T-helper 17 cell (primary cell): ENCODE measurements at places on chromosomes 7 and 10.
A peak's percentile ranks its signal among the peaks of the same experiment; 100 is the strongest.

- peaks cover 8% of the 10 kb centered on the region for H3K4me1 ChIP-seq
- H3K4me3 ChIP-seq: no peak overlapping the region
- H3K27me3 ChIP-seq: no peaks in the 10 kb centered on the region
- H3K27ac ChIP-seq: no peak overlapping the region
- DNase-seq: no peak
These were observed 31.8 kb upstream of the GARS1 start for GRCh38 chr7:30562909-30563308.

DNA sequence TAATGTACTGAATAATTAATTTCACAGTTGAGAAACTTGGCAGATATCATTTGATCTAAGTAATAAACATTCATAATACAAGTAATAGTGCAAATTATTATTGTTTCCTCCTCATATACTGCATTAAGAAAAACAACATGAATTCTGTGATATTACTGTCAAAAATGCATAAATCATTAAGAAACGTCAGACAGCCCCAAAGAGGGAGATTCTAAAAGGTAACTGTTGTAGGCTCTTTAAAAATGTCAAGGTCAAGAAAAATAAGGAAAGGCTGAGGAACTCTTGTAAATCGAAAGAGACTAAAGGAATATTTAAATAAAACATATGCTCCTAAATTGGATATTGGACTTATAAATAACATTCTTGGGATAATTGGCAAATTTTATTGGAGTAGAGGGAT lies 67.9 kb downstream of the CABCOCO1 start:
- no peak overlapping the region for H3K4me3 ChIP-seq
- H3K36me3 ChIP-seq: no peaks in the 10 kb centered on the region
- DNase-seq: no peak
- H3K4me1 ChIP-seq: no peaks in the 10 kb centered on the region
- no peak overlapping the region for H3K27ac ChIP-seq

DNA sequence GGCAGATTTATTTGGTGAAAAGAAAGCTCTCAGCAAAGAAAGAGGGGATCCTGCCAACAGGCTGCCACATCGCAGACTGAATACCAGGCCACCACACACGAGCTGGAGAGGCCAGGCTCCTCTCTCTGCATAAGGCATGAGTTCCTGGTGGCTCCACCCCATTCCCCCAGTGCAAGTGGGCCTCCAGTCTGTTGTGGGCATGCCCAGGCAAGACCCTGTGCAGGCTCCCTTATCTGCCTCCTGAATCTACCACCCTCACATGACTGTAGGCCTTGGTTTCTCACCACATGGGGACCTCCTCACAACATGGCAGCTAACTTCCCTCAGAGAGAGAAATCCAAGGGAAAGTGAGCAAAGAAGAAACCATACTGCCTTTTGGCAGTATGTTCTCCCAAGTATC lies 26.7 kb upstream of the CUL1 start:
- H3K4me3 ChIP-seq: no peak overlapping the region
- no peak overlapping the region for H3K27ac ChIP-seq
- no peak for DNase-seq
- no peaks in the 10 kb centered on the region for H3K4me1 ChIP-seq

DNA sequence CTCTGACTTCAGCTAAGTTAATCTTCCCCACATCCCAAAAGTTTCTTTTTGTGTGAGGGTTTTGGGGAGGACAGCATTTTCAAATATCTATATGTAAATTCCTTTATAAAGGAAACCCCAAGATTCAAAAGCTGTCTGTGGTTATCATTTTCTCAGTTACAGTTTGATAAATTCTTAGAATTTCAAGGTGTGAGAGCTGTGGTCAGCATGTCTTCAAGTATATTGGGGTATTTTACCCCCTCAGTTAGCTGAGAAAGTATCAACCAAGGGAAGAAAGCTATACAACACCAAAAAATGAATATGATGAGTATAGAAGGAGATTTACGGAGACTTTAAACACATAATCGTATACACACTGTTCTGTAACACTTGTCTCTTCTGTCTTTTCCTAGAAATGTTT lies 109.2 kb downstream of the SND1 start:
- peaks cover 43% of the 10 kb centered on the region for H3K4me1 ChIP-seq
- peaks cover 3% of the 10 kb centered on the region for H3K36me3 ChIP-seq
- H3K27ac ChIP-seq: no peak overlapping the region
- DNase-seq: no peak
- H3K4me3 ChIP-seq: no peak overlapping the region
- H3K27me3 ChIP-seq: no peaks in the 10 kb centered on the region

DNA sequence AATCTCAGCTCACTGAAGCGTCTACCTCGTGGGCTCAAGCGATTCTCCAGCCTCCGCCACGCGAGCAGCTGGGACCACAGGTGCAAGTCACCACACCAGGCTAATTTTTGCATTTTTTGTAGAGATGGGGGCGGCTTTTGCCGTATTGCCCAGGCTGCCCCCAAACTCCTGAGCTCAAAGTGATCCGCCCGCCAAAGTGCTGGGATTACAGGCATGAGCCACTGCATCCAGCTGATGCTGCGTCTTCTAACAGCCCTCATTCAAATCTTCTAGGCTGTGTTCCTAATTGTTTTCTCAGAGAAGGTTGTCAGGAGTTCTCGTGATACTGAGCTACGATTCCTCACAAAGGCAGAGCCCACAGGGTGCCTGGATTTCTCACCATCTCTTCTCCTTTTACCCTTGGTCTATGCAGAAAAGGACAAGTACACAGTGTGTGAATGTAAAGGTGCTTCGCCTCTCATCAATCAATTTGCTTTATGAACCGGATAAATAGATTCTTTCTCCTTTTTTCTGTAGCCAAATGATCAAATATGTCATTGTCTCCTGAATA lies 247.3 kb upstream of the PTN start:
- H3K4me1 ChIP-seq: no peaks in the 10 kb centered on the region
- peaks cover 21% of the 10 kb centered on the region for H3K27me3 ChIP-seq
- no peaks in the 10 kb centered on the region for H3K36me3 ChIP-seq
- no peak overlapping the region for H3K27ac ChIP-seq
- H3K4me3 ChIP-seq: no peak overlapping the region
- no peak for DNase-seq

DNA sequence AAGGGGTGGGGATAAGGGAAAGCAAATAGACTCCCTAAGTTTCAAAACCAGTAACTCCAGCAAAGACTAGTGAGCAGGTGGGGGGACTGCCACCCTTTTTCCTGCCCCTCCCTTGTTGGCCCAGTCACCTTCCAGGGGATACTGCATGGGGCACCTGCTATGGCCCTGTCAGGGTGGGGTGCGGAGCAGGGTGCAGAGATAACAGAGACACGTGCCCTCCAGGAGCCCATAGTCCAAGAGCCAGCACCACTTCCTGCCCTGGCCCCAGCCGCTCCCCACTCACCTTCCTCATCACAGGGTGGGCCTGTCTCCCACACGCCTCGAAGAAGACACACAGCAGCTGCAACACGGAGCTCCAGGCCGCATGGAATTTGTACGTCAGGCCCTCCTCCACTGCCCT lies 20.6 kb downstream of the RRP12 start:
- H3K27me3 ChIP-seq: no peaks in the 10 kb centered on the region
- no peaks in the 10 kb centered on the region for H3K36me3 ChIP-seq
- H3K27ac ChIP-seq: no peak overlapping the region
- H3K4me1 ChIP-seq: peaks cover 4% of the 10 kb centered on the region
- H3K4me3 ChIP-seq: no peak overlapping the region
- no peak for DNase-seq

GRCh38 chr7:114048386-114049235 lies 129.8 kb upstream of the PPP1R3A start:
- peaks cover 12% of the 10 kb centered on the region for H3K4me1 ChIP-seq
- H3K36me3 ChIP-seq: no peaks in the 10 kb centered on the region
- H3K27ac ChIP-seq: peak overlapping the region; percentile 76
- DNase-seq: no peak
- no peaks in the 10 kb centered on the region for H3K27me3 ChIP-seq

DNA sequence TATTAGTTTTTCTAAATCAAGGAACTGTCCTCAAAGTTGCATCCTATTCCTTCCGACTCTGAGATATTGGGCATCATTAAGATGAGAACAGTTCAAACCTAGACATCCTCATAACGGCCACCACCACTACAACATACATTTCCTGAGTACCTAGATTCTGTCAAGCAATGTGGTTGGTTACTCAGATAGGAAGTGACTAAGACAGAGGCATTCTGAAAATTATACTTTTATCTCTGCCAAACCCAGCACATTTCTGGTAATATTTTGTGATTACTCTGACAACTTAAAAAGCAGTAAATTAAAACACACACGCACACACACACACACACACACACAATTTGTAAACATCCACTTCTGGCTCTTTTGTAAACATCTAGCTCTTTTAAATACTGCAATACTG lies 291.2 kb upstream of the MEOX2 start:
- H3K27ac ChIP-seq: no peak overlapping the region
- H3K4me1 ChIP-seq: no peaks in the 10 kb centered on the region
- H3K27me3 ChIP-seq: no peaks in the 10 kb centered on the region

- H3K27ac ChIP-seq: no peak overlapping the region
- H3K27me3 ChIP-seq: peaks cover 69% of the 10 kb centered on the region
- H3K36me3 ChIP-seq: peaks cover 8% of the 10 kb centered on the region
- peaks cover 9% of the 10 kb centered on the region for H3K4me1 ChIP-seq
These were observed 3.4 kb downstream of the BICC1 start for GRCh38 chr10:58516119-58516518.

DNA sequence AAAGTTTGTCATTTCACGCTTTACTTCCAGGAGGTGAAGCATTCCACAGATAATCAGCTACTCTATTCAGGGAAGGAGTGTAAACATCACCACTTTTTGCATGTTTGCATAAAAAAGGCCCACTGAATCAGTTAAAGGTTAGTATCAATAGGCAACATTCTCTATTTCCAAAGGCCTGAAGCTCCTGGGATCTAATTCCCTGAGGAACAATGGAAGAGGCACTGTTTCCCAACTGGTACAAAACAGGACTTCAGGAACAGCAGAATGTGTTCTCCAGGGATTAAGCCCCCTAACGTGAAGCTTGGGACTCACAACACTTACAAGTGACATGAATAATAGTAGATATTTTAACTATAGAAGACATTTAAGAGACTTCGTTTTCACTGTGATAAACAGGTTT lies 6.1 kb downstream of the LRRN3 start:
- H3K27me3 ChIP-seq: no peaks in the 10 kb centered on the region
- peaks cover 9% of the 10 kb centered on the region for H3K4me1 ChIP-seq
- no peak overlapping the region for H3K4me3 ChIP-seq
- H3K27ac ChIP-seq: peak overlapping the region; percentile 8
- no peaks in the 10 kb centered on the region for H3K36me3 ChIP-seq

GRCh38 chr10:106615081-106615480 lies 549.4 kb downstream of the SORCS1 start:
- no peak for DNase-seq
- no peak overlapping the region for H3K27ac ChIP-seq

GRCh38 chr7:40200791-40201190 lies 66.0 kb downstream of the SUGCT start:
- H3K4me3 ChIP-seq: no peak overlapping the region
- peaks cover 2% of the 10 kb centered on the region for H3K4me1 ChIP-seq
- H3K36me3 ChIP-seq: no peaks in the 10 kb centered on the region
- no peak for DNase-seq
- H3K27me3 ChIP-seq: peaks cover 27% of the 10 kb centered on the region
- H3K27ac ChIP-seq: no peak overlapping the region

- no peaks in the 10 kb centered on the region for H3K4me1 ChIP-seq
- H3K36me3 ChIP-seq: no peaks in the 10 kb centered on the region
- no peak overlapping the region for H3K27ac ChIP-seq
- H3K27me3 ChIP-seq: no peaks in the 10 kb centered on the region
- no peak overlapping the region for H3K4me3 ChIP-seq
- no peak for DNase-seq
These were observed 6.3 kb upstream of the OPN1SW start for GRCh38 chr7:128781851-128782250.

- no peaks in the 10 kb centered on the region for H3K27me3 ChIP-seq
- no peak for DNase-seq
- H3K4me3 ChIP-seq: no peak overlapping the region
- no peak overlapping the region for H3K27ac ChIP-seq
These were observed 23.5 kb downstream of the GNAT3 start for GRCh38 chr7:80488406-80488805.

GRCh38 chr7:96316949-96317348 lies 4.9 kb downstream of the SLC25A13 start:
- H3K36me3 ChIP-seq: peaks cover 6% of the 10 kb centered on the region
- H3K4me3 ChIP-seq: no peak overlapping the region
- no peak overlapping the region for H3K27ac ChIP-seq
- DNase-seq: no peak
- no peaks in the 10 kb centered on the region for H3K27me3 ChIP-seq

DNA sequence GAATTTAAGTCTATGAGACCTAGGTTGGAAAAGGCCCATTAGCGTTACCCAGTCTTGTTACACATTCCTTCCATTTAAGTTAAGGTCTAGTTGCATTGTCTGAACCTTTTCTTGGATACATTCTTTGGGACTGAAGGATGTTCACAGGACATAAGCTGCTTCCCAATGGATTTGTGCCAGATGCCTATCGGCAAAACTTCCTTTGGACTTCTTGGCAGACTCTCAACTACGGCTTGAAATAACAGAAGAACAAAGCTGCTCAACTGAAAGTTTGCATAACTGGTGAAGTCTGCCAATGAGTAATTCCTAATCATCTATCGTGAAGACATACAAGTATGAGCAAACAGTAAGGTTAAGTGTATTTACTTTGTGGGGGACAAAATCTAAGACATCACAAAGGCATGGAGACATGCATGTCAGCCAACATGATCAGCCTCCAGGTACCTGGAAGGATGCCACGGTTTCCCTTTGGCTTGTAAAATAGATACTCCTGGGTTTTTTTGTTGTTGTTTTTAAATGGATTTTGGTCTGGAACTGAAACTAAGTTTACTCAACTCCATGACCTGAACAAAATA lies 35.4 kb downstream of the MALSU1 start:
- H3K27ac ChIP-seq: no peak overlapping the region
- no peak for DNase-seq
- no peak overlapping the region for H3K4me3 ChIP-seq
- no peaks in the 10 kb centered on the region for H3K4me1 ChIP-seq
- H3K36me3 ChIP-seq: peaks cover 2% of the 10 kb centered on the region

- H3K27ac ChIP-seq: peak within 1 kb of the TSS; percentile 9
- peaks cover 7% of the 10 kb centered on the region for H3K36me3 ChIP-seq
- DNase-seq: no peak
- peaks cover 33% of the 10 kb centered on the region for H3K27me3 ChIP-seq
- H3K4me1 ChIP-seq: peaks cover 16% of the 10 kb centered on the region
- peak within 1 kb of the TSS; percentile 92 for H3K4me3 ChIP-seq
These were observed at the start of gene GBX1 for GRCh38 chr7:151167197-151167961. GBX1 (minus strand) TSS chr7:151167694; CDS start chr7:151167548, 146 bp downstream.

DNA sequence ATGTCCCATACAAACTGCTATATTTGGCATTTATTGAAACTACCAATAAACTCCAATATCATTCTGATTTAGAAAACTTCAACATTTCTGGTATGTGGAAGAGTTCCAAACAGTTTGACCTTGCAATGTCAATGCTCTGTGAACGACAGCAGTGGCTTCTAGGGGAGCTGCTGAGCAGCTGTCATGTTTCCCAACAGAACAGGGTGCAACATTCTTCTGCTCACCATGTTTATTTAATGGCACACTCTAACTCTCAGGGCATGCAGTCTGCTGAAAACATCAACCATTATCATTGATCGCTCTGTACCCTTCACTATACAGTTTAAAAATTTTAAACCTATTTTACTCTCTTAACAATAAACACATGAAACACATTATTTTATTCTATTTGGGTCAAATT lies 25.9 kb downstream of the LMOD2 start:
- peaks cover 6% of the 10 kb centered on the region for H3K36me3 ChIP-seq
- peaks cover 5% of the 10 kb centered on the region for H3K4me1 ChIP-seq
- no peak overlapping the region for H3K4me3 ChIP-seq
- H3K27ac ChIP-seq: no peak overlapping the region
- DNase-seq: no peak

- no peak for DNase-seq
- no peaks in the 10 kb centered on the region for H3K4me1 ChIP-seq
- H3K4me3 ChIP-seq: no peak overlapping the region
These were observed 167.3 kb downstream of the MAGI2 start for GRCh38 chr7:79286181-79286580.
